NB4 (cell line): ENCODE measurements at places on chromosomes 12 and 14.

- DNase-seq = peak; percentile 78
These were observed 666.6 kb downstream of the NRXN3 start for GRCh38 chr14:78836777-78837176.

- no peak for DNase-seq
These were observed 62.1 kb downstream of the ZFC3H1 start for GRCh38 chr12:71601546-71601945.

DNA sequence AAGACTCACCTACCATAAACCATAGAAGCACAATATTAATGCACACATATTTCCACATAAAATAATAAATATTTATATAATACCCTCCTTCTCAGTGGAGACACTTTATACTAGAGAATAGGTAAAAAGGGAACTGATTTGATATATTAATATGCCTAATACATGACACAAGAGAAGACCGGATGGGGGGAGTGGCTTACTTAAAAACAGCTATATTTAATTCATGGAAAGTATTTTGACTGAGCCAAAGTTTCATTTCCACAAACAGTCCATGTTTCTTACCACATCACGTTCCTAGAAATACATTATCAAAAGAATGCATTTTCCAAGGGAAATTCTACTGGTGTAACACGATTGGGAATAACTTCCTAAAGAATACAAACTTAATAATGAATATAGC is 63.4 kb downstream of the ITPR2 start:
- no peak for DNase-seq

DNA sequence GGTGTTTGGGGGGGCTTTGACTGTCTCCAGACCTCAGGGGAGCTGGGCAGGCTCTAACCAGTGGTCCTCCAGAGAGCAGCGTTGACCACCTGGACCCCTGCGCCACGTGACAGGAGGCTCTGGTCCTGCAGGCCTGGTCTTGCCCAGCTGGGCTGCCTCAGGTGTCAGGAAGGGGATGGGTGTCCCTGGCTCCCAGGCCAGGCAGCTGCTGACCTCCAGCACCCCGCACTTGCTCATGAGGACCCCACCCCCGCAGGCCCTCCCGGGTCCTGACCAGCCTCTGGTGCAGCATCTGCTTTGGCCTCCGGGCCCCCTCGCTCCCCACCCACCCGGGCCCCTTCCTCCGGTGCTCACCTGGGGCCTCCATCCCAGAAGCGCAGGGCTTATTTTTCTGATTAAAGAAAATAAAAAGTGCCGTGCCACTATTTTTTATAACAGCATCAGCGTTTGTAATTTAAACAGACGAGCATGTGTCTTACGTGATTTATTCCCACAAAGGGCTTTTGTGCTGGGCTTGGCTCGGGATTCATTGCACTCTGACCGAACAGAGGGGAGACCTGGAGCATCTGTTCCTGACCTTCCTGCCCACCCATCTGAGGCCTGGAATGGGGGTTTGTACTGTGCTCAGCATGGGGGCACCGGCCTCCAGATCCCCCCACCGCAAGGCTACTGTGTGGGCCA is 21.7 kb downstream of the FBRSL1 start:
- DNase-seq = no peak

GRCh38 chr12:26157001-26157400 is 32.2 kb upstream of the BHLHE41 start:
- DNase-seq = no peak

GRCh38 chr12:49287876-49288275 is 7.1 kb upstream of the PRPH start:
- no peak for DNase-seq

DNA sequence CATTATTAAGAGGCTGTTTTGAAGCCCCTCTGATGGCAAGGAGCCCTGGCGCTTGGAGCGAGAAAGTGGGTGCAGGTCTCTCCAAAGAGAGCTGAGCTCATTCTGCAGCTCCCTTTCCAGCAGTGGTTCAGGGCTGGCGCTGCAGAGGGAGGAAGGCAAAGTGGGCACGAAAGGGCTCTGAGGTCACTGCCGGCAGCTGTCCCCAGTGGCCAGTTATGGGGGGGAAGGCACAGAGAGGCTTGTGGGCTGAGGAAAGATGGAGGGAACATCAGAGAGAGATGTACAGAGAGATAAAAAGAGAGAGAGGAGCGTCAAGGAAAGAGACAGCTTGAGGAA is 75.2 kb upstream of the TBX5 start:
- DNase-seq = no peak

DNA sequence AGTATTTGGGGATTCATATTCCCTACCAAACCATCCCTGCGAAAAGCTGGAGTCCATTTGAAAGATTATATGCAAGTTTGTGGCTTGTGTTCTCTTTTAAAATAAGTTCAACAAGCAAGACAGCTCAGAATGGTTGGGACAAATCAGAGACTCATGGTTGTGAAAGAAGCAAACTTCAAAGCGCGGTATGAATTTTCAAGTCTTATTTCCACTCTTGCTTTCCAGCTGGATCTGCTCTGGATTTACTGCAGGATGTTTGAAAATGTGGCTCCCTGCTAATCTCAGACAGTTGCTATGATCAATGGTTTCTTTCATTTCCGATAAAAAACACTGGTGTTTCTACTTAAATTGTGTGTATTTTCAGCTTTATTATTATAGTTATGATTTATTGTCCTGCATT is 477.5 kb downstream of the RAD51B start:
- no peak for DNase-seq

- DNase-seq = no peak
These were observed 152.0 kb downstream of the BCAT1 start for GRCh38 chr12:24796876-24797275.

DNA sequence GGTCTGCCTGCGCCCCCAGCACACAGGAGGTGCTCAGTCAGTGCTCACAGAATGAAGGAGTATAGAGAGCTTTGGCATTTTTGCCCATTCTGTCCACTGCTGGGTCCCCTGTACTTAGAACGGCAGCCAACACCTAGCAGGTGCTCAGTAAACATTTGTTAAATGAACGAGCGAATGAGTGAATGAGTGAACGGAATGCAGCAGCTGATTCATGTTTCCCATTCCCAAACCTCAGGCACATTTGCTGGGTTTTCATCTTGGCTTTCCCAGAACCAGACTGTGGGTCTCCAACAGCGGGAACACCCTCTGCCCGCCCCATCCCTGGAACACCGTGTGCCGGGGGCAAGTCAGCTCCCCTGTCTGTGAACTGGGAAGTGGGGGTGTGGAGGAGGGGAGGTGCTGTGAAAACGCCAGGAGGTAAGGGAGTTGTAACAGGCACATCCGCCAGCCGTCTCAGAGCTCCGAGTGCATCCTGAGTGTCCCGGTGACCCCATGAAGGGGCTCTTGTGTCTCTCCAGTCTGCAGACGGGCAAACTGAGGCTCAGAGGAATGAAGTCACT is 47.3 kb downstream of the SCARB1 start:
- no peak for DNase-seq

DNA sequence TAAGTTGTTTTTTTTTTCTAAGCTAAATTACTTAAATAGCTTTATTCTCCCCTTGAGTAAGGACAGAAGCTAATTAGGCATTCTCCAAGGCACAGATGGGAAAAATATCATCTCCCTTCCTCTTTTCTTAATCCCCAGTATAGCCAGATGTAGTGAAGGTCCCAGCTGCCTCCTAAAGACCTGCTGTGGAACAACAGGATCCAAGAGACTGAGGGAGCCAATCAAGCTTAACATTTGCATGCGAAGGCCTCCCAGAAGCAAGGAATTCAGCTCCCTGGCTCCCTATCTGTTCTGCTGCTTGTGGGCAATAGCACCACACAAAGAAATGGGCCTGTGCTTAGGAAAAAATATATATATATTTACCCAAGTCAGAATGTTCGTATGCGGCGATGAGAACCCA is 255.2 kb downstream of the SYT1 start:
- DNase-seq = no peak

- DNase-seq = no peak
These were observed 423.7 kb downstream of the EGLN3 start for GRCh38 chr14:33527023-33527634.

DNA sequence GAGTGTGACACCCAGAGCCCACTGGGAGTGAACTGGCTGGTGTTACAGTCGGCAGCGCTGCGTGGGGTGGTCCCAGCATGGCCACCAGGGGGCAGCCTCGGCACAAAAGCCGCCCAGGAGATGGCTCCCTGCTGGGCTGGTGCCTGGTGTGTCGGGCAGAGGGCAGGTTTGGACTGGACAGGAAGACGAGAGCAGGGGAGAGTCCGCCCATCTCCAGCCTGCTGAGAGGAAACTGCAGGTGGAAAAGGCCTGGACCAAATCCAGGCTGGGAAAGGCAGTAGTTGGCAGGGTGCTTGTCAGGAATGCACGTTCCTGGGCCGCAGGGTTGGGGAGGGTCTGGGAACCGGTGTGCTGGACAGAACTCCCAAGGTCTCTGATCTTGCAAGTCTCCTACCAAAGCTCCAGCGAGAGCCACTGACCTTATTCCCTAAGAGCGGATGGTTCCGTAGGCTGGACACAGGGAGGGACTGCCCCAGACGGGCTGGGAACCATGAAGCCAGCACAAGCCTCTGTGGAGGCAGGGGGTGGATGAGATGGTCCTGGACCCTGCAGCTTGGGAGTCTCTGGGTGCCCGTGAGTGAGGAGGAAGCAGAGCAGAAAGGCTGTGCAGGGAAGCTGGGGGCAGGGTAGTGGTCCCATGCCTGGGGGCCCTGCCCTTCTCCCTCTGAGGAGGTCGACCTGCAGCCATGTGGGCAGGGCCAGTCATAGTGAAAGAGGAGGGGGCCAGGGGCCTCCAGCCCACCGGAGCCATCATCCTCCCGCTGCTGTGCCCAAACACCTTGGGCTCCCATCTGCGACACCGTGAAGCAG is 1.8 kb downstream of the AHNAK2 start:
- peak; percentile 80 for DNase-seq

- no peak for DNase-seq
These were observed 263.2 kb upstream of the ATP2B1 start for GRCh38 chr12:89971880-89972279.

GRCh38 chr14:56608689-56609088 is 29.1 kb downstream of the TMEM260 start:
- DNase-seq = no peak

- no peak for DNase-seq
These were observed 30.6 kb downstream of the CCER1 start for GRCh38 chr12:90924406-90924805.

DNA sequence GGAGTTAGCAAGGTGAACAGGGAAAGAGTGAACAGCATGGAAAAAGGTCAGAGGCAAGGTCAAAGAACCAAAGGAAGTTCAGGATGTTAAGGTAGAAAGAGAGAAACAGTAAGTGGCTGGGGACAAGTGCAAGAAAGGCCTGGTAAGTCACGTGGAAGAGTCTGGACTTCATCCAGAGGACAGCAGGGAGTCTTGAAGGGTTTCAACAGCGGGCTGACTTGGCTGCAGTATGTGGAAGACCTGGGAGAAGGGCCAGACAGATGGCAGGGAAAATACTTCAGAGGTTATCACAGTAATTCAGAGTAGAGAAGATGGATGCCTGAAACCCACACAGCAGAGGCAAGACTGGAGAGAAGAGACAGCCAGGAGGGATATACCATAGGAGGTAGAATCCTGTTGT is 34.0 kb downstream of the CIT start:
- DNase-seq = no peak

DNA sequence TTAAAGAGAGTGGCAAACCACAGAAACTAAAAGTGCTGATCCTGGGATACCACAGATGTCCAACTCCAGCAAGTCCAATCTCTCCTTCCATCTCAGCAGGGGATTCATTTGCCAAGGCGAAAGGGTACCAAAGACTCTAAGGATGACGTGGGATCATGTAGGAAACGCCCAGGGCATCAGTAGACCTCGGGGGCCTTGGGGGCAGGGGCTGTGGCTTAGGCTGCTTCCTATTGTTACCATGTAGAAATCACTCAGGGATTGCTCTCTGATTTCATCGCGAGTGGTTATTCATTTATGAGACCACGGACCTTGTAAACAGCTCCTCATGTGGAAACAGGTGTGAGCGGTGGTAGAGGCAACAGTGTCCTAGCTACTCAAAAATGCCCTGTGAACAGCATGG is 149.3 kb upstream of the FKBP4 start:
- DNase-seq = no peak

DNA sequence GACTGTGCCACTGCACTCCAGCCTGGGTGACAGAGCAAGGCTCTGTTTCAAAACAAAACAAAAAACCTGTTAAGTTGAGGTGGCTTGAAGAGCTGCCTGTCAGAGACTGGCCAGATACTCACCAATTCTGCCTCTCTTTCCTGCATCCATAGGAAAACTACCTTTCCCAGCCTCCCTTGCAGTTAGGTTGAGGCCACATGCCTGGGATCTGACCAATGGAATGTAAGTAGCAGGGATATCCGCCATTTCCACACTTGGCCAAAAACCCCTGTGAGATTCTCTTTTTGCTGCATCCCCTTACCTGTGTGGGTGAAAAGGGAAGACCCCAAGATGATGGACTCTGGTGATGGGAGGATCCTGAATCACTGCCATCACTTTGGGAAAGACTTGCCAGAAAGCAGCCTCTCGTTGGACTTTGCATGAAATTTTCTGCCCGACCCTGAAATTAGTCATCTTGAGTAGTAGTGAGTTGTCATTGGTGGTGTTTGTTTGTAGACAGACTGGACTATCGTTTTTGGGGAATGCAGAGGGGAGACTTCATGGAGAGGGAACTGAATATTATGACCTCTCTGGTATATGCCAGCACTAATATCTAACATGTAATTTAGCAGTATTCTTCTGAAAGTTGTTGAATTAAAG is 14.0 kb downstream of the GPR68 start:
- peak; percentile 38 for DNase-seq

DNA sequence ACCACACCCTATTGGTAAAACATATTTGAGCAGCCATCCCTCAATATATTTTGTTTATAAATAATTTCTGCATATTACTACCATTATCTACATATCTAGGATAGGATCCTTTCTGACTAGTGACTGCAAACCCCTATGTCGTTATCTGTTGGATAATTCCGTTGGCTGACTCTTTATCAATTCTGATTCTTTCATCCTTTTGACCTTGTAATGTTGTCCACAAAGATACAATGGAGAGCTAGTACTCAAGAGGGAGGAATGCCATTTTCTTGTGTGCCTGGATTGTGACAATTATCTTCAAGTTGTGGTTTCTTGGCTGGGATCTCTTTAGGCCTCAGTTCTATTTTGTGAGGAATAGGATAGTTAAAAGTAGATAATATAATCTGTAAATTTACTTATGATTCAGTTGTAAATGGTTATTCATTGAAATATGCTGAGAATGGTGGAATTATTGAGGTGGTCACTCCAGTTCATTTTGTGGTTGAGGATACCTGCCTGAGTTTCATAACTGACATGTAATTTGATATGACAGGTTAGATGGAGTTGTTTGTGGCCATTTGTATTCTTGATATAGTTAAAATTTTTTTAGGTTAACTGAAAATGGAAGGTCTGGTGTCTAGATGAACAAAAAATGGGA is 10.1 kb downstream of the CHST11 start:
- DNase-seq = no peak

DNA sequence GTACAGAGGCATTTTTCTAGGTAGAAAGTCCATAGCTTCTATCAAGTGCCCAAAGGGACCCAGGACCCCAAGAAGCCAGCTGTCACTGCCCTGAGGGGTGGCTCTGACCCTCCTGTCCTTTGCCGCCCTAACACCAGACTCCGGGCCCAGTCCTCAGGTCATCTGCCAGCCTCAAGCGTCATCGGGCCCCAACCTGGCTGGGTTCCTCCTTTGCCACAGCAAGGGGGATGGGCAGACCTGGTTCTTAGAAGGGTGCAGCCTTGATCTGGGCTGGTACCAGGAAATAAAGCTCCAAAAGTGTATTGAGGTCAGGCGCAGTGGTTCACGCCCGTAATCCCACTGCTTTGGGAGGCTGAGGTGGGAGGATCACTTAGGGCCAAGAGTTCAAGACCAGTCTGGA is 27.1 kb upstream of the FAM222A start:
- no peak for DNase-seq
